T-helper 2 cell (primary cell): ENCODE measurements at places on chromosomes 2 and 18.

DNA sequence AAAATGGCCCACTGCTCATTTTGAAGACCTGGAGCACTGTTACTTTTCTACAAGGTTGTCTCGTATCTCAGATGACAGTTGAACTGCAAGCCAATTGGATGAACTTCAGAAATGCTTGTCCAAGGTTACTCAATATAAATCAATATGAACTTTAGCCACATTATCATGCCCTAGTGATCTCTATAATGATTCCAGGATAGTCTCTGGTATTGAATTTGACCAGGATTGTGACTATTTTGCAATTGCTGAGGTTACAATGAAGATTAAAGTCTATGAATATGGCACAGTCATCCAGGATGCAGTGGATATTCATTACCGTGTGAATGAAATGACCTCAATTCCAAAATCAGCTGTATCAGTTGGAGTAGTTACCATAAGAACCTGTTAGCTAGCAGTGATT is 196.0 kb upstream of the RAB12 start:
- DNase-seq = no peak

- DNase-seq = no peak
These were observed 81.7 kb upstream of the MCFD2 start for GRCh38 chr2:46997329-46997728.

GRCh38 chr2:181268174-181268867 is 188.9 kb upstream of the ITGA4 start:
- no peak for DNase-seq

DNA sequence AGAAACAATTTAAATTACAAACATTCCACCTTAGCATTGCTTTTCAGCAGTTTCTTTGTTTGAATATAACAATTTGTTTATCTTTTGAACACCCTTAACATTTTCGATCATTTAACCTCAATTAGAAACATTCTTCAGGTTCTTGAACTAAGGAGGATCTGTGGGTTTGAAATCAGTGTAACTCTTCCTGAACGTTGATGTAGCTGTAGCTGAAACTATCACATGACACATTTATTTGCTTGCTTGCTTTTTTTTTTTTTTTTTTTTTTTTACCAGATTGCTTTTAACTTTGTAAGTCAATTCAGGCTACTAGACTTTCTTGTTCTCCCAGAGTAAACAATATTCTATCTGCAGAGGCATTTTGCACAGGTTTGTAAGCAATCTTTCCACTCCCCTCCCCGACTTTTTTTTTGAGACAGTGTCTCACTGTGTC is 47.6 kb downstream of the GPD2 start:
- DNase-seq = no peak

- no peak for DNase-seq
These were observed 79.3 kb downstream of the CLHC1 start for GRCh38 chr2:55152475-55153412.

DNA sequence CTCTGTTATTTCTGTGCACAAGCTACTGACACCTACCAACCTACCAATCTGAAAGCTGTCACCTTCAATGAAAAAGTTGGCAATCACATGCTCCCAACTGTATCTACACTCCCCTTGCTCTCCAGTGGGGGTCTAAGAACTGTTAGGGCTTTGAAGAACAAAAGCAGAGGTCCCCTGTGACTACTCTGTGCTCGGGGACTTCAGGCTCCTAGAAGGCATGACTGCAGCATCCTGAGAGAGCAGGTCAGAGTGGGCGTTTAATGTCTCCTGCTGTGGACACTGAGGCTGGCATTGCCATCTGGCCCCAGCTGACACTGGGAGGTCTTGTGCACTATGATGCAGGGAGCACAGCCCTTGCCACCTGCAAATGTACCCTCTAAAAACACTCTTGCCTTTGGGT is 93.3 kb downstream of the ACTR2 start:
- no peak for DNase-seq

- no peak for DNase-seq
These were observed 5.1 kb upstream of the SELENOI start for GRCh38 chr2:26340831-26341230.

- DNase-seq = no peak
These were observed 127.8 kb downstream of the MREG start for GRCh38 chr2:215885536-215885935.

GRCh38 chr2:178006710-178007109 is 65.9 kb downstream of the PDE11A start:
- no peak for DNase-seq

DNA sequence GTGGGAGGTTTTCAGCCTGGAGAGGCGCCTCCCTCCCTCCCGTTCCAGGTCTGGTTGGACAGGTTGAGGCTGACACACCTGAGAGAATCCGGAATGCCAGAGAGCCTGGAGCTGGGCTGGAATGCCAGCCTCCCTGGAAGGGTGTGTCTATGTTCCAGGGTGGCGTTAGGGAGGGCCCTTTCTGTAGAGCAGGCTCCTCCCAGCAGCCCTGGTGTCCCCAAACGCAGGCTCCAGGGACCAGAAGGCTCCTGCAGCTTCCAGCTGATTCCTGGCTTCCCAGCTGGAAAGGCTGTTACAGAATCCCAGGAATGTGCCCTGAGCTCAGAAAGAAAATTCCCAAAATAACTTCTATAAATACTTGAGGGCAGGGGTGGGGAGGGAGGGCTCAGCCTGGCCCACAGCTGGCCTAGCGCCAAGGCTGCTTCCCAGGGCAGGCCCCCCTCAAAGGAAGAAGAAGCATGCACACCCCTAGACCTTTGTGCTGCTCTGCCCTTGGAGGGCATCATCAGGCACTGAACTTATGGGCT is 85.4 kb downstream of the STPG4 start:
- DNase-seq = no peak

- DNase-seq = no peak
These were observed 51.4 kb downstream of the SMCHD1 start for GRCh38 chr18:2706903-2707302.

GRCh38 chr2:174878537-174879147 is 114.4 kb upstream of the CHRNA1 start:
- no peak for DNase-seq

- DNase-seq = no peak
These were observed 55.9 kb downstream of the MOB4 start for GRCh38 chr2:197571627-197572271.

- DNase-seq = no peak
These were observed 704.9 kb downstream of the DCDC2C start for GRCh38 chr2:4408321-4408720.

GRCh38 chr2:5748391-5748790 is 56.2 kb downstream of the SOX11 start:
- no peak for DNase-seq

DNA sequence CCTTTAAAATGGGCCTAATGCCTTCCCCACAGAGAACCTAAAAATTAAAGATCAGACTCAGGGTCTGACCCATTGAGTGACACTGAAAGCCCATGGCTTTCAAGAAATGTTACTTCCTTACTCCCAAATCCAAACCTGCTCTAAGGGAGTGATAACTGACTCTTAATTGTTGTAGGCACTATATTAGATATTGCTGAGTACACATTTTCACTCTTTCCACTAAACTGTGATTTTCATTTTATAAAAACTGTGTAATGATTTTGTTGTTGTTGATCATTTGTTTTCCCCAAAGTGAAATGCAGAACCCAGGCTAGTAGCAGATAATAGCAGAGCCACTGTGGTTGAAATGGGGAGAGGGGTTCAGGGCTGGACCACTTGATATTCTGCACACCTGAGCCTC is 87.1 kb downstream of the LRRTM1 start:
- DNase-seq = no peak

DNA sequence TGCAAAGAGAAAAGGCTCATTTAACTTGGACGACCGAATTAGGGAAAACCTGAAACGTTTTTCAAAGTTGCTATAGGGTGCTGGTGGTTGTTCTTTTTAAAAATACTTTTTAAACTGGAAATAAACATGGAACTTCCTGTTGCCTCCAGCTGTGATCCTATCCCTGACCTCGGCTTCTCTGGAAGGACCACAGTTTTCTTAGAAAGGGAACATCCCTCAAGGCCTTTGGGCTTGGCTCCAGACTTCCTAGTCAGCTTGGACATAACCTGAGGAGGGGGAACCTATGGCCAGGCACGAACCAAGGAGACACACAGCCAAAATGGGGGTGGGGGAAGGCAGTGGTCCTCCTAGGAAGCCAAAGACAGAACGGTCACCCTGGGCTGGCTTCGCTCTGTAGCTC is 57.7 kb downstream of the CENPO start:
- no peak for DNase-seq

- no peak for DNase-seq
These were observed 75.7 kb upstream of the TFCP2L1 start for GRCh38 chr2:121360566-121361300.

- no peak for DNase-seq
These were observed 48.0 kb upstream of the MGAT4A start for GRCh38 chr2:98778741-98779483.

DNA sequence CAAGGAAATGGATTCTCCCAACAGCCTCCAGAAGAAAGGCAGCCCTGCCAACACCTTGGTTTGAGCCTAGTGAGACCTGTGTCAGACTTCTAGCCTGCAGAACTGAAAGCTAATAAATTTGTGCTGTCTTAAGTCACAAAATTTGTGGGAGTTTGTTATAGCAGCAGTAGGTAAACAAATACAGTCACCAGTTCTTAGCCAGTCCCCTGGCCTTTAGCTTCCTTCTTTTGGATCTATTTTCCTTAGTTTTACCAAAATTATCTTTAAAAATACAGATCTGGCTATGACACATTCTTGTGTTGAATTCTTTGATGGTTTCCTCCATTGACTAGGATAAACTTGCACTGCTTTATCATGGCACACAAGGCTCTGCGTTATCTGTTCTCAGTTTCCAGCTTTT is 697.9 kb upstream of the FANCL start:
- no peak for DNase-seq

GRCh38 chr18:36532394-36532793 is 234.9 kb downstream of the FHOD3 start:
- no peak for DNase-seq

- no peak for DNase-seq
These were observed 184.6 kb upstream of the MEX3C start for GRCh38 chr18:51382081-51382480.

- DNase-seq = no peak
These were observed 191.4 kb downstream of the NRXN1 start for GRCh38 chr2:50840341-50841124.
